ENCODE measurements at places on chromosomes 7 and 10. TPM values are rescaled to one million over a fixed set of nuclear protein-coding genes. Genes with fewer than 3 reads are reported as not detected.

GRCh38 chr7:148458263-148458662 is 132.3 kb upstream of the C7orf33 start:
- DNase-seq: no peak

GRCh38 chr10:97784200-97784810 is 12.5 kb upstream of the SFRP5 start:
- DNase-seq: no peak

GRCh38 chr10:50885097-50885859 is at the start of gene A1CF:
A1CF (minus strand) TSS chr10:50885627; CDS start chr10:50859940, 25,687 bp downstream.
- DNase-seq: no peak

DNA sequence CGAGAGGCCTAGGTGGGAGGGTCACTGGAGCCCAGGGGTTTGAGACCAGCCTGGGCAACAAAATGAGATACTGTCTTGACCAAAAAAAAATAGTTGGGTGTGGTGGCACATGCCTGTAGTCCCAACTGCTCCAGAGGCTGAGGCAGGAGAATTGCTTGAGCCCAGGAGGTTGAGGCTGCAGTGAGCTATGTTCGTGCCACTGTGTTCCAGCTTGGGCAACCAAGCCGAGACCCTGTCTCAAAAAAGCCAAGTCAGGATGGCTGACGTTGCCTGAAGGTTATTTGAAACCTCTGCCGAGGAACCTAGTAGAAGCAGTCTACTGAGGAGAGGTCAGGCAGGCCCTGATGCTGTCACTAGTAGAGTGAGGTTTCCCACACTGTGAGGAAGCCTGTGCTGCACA is 22.8 kb downstream of the DNAJB6 start:
- no peak for DNase-seq

GRCh38 chr7:66076462-66077329 is 1.1 kb downstream of the ASL start:
- DNase-seq: no peak

The ADRA2A gene
- not detected for total RNA-seq

- DNase-seq: no peak
These were observed 60.6 kb upstream of the LAMB1 start for GRCh38 chr7:108063520-108063933.

DNA sequence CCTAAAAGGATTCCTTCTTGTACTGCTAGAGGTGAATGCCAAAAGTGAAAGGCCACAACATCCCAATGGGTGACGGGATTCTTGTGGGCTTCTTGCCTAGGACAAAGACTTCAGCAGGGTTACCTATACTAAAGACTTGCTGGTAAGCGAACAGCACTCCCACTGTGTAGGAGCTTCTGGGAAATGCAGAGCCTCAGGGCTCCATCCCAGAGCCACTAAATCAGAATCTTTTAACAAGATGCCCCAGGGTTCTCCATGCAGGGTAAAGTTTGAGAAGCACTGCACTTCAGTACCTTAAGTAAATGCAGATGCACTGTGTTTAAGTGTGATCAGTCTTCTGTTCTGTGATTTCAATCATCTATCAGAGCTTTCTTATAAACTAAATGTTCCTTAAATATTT is 266.9 kb upstream of the KLF14 start:
- no peak for DNase-seq

DNA sequence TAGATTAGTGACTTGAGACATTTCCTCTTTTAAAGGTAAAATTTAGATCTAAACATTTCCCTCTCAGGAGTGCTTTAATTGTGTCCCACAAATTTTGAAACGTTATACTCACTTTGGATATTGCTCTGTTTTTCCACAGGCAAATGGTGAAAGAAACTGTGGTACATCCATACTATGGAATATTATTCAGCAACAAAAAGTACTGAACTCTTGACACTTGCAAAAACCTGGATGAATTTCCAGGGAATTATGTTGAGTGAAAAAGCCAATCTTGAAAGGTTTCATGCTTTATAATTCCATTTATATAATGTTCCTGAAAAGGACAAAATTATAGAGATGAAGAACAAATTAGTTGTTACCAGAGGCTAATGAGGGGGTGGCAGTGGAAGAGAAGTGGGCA is 153.3 kb upstream of the SVIL start:
- DNase-seq: no peak

DNA sequence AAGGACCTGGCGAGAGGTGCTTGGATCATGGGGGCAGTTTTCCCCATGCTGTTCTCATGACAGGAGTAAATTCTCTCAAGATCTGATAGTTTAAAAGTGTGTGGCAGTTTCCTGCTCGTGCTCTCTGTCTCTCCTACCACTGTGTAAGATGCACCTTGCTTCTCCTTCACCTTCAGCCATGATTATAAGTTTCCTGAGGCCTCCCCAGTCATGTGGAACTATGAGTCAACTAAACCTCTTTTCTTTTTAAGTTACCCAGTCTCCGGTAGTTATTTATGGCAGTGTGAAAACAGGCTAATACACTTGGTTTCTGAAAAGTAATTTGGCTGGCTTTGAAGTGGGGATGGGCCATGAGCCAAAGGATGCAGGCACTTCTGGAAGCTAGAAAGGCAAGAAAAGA is 268.0 kb upstream of the KAT6B start:
- no peak for DNase-seq

- DNase-seq: no peak
These were observed 119.0 kb upstream of the IMMP2L start for GRCh38 chr7:111681242-111681641.

DNA sequence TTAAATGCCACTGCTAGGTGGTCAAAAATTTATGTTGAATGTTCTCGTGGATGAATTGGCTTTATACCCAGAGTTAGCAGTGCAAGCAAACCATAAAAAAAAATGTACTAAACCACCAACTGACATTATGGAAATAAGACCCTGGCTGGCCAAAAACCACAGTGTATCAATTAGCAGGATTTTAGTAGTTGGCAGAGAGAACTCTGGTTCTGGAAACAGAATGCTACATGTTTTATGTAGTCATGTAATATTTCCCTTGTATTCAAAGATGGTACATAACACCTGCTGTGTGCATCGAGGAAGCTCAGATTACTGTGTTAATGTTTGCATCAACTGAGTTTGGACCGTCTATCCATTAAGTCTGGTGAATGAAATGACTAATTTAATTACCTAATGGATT is 618.5 kb downstream of the CCSER2 start:
- no peak for DNase-seq

DNA sequence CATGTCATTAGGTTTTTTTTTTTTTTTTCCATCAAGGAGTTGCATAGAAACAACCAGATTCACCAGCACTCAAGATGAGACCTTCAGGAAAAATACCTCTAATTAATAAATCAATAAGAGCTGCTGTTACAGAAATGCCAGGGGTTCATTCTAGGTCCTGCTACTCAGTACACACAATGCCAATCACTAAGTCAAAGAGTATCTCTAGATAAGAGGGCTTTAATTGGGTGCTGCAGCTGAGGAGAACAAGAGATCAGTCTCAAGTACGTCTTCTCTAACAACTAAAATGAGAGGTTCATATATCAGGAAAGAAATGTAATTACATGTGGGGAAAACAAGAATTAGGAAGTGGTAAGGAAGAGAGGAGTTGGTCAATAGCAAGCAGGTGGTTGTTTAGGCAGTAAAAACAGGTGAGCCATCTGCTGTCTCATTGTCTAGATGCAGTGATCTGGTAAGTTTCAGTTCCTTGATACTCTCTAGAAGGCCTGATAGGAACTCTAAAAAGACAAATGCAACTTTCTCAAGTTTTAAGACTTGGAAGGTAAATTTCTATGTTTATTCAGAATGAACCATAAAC is 272.9 kb upstream of the ZWINT start:
- no peak for DNase-seq

DNA sequence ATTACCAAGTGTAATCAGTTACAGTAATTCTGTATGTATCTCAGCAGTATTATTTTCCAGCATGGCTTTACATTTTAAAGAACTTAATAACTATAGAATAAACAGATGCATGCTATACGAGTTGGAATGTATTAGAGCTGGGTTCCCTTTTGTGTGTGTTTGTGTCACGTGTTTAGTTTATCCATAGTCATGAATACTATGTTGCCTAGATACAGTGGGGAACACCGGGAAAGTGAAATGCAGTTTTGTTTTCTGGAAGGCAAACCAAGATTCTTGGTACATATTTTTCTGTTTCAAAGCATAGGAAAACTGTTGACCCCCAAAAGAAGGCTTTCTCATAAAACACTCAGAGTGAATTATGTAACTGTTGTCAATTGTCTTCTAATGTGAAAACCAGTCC is 119.0 kb downstream of the FANK1 start:
- DNase-seq: no peak

GRCh38 chr7:5594616-5595544 is 171.2 kb upstream of the TNRC18 start:
- peak; percentile 78 for DNase-seq

The NPSR1 gene
- not detected for total RNA-seq

GRCh38 chr7:5532536-5533335 is 109.1 kb upstream of the TNRC18 start:
- no peak for DNase-seq

The PPP1R17 gene
- not detected for total RNA-seq

The CCDC6 gene
- 12.4 TPM for total RNA-seq

- DNase-seq: peak; percentile 52
These were observed 66.8 kb downstream of the PCGF5 start for GRCh38 chr10:91287276-91287675.

The POU6F2 gene
- 1.4 TPM for total RNA-seq

- peak; percentile 59 for DNase-seq
These were observed 128.0 kb downstream of the ZMIZ1 start for GRCh38 chr10:79196470-79197461.

- DNase-seq: no peak
These were observed 192.8 kb upstream of the KLF6 start for GRCh38 chr10:3977761-3978160.

The CUBN gene
- 1.7 TPM for total RNA-seq

DNA sequence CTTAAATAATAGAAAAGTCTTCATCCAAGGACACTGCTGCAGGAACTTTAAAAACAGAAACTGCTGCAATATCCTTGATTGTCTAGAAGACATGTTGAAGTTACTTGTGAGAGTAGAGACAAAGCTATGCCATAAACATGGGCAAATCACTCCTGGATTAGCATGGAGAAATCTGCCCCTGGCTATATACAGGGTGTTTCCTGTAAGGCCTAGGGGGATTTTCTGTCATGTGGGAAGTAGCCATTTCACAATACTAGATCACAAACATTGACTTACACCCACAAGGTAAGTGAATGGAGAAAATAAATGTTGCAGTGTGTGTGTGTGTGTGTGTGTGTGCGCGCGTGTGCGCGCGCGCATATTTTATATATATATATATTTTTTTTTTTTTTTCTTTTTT is 35.2 kb upstream of the PDK4 start:
- DNase-seq: no peak

The C10orf88 gene
- 4.1 TPM for total RNA-seq

The CNTNAP2 gene
- 6.2 TPM for total RNA-seq

- DNase-seq: no peak
These were observed 16.7 kb downstream of the LRRN3 start for GRCh38 chr7:111107579-111107978.

The RARRES2 gene
- 11.8 TPM for total RNA-seq

The CTAGE4 gene
- 0.09 TPM for total RNA-seq

DNA sequence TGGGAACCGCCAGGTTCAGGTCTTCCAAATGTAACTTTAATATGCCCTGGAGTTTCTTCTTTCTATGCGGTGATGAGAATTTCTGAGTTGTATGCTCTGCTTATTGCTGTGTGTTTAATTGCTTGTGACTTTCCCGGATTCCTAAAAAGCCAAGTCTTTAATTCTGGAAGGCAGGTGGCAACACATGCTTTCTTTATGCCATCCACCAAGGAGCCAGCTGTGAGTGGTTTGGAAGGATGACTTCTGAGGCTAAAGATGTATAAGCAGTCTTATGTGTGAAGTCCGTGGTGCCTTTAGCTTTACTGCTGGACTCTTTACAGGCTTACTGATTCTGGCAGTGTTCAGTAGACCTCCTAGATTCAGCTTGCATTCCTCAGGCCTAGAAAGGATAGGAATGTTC is 3.1 kb downstream of the SDK1 start:
- DNase-seq: no peak

The GNAT3 gene
- not detected for total RNA-seq

DNA sequence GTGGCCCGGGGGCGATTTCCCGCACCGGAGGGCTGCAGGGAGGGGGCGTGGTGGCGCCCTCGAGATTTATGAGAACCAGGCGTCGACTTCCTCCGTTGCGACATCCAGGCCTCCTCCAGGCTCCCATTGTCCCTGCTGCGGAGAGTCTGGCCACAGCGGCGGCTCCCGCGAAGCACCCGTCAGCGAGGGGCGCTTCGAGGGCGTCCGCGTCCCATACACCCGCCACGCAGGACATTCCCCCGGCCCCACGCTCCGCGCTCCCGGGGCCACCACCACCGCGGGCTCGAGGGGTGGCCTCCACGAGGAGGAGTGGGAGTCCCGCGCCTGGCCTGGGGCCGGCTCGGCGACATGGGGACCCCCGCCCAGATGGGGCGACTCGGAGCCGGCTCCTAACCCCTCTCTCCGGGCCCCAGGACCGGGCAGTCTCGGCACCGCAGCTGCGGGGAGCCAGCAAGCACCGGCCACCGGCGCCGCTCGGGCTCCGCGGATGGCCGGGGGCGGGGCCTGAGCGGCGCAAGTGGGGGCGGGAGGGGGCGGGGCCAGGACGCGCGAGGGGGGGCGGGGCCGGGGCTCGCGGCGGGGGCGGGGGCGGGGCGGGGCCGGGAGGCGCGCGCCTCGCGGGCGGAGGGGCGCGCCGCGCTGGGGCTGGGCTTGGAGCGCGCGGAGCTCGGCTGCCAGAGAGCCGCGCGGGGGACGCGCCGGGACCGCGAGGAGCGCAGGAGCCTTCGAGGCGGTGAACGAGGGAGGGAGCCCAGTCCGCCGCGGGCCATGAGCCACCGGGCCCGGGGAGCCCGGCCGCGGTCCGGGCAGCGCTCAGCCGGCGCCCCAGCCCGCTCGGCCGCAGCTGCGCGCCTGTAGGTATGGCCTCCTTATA is at the start of gene SH2B2:
Gene SH2B2 (plus strand): TSS at position 632 of the 874 bp plus-strand sequence. CDS start 13,683 bp downstream, outside the sequence.
- DNase-seq: peak; percentile 87

DNA sequence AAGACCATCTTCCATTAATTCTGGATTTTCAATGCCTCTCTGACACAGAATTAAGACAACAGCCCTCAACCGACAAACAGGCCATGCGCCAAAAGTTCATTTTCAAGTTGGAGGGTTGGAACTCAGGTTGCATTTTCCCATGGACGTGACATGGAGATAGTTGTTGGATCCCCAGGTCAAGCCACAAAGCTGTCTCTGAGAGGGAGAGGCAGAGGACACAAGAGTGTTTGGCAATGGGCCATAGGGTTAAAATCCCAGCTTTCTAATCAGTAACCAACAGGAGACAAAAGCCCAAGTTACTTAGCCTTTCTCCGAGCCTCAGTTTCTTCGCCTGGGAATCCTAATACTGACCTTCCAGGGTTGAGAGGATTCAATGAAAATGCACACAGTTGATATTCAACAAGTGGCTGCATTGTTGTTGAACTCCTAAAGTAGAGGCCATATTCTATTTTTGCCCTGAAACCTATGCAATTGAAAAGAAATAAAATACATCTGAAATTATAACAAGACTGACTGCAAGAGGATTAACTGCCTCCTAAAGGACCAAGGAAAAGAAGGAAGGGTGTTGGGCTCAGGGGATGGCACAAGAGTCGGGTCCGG is 44.3 kb downstream of the SORBS1 start:
- DNase-seq: no peak

The UBN2 gene
- total RNA-seq: 2.9 TPM

All from Daoy (cell line).